Lower lobe of right lung (tissue), 2 donors: ENCODE measurements at places on chromosomes 16 and 17. TPM values are rescaled to one million over a fixed set of nuclear protein-coding genes. Genes with fewer than 3 reads are reported as not detected.

SPG7 gene
- total RNA-seq: 98.8 TPM

ADGRG3 gene
- total RNA-seq: 7.7 TPM

MTMR4 gene
- total RNA-seq: 37.3 TPM

DNA sequence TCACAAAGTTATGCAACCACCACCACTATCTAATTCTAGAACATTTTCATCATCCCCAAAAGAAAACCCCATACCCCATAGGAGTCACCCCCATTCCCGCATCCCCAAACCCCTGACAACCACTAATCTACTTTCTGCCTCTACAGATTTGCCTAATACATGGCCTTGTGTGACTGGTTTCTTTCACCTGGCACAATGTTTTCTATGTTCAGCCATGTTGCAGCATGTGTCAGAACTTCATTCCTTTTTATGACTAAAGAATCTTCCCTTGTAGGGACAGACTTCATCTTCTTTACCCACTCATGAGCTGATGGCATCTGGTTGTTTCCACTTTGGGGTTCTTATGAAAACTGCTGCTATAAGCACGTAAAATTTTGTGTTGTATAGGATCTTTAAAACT, 34.6 kb downstream of the CYTH1 start:
- DNase-seq: no peak

DNA sequence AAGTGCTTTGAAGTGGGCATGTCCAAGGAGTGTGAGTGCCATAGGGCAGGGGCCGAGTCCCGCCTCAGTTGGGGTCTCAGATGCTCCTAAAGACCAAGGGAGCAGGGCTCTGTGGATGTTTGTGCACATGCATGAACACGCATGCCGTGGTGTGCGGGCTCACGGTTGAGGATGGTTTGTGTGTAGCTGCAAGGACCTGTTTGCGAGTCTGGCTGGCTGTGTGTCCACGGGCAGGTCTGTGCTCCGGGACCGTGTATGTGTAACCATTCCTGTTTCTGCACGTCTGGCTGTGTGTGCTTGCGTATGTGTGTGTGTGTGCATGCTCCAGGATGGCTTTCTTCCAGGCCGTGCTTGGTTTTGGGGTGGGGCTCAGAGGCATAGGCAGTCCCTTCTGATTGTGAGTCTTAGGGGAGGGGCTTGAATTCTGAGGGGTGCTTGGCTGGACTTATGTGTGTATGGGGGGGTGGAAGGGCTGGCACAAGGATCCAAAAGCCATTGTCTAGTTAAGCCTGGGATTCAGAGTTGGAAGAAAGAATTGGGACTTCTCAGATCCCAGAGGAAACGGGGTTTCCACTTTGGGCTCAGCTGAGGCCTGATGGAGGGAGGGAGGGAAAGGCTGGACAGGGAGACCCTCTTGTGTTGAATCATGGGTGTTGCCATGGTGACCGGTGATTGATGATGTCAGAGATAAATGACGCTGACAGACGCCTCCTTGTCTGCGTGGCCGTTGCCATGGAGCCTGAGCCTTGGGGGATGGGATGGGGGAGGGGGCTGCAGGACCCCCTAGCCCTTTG, 14.4 kb downstream of the GJD3 start:
- no peak for DNase-seq

DNA sequence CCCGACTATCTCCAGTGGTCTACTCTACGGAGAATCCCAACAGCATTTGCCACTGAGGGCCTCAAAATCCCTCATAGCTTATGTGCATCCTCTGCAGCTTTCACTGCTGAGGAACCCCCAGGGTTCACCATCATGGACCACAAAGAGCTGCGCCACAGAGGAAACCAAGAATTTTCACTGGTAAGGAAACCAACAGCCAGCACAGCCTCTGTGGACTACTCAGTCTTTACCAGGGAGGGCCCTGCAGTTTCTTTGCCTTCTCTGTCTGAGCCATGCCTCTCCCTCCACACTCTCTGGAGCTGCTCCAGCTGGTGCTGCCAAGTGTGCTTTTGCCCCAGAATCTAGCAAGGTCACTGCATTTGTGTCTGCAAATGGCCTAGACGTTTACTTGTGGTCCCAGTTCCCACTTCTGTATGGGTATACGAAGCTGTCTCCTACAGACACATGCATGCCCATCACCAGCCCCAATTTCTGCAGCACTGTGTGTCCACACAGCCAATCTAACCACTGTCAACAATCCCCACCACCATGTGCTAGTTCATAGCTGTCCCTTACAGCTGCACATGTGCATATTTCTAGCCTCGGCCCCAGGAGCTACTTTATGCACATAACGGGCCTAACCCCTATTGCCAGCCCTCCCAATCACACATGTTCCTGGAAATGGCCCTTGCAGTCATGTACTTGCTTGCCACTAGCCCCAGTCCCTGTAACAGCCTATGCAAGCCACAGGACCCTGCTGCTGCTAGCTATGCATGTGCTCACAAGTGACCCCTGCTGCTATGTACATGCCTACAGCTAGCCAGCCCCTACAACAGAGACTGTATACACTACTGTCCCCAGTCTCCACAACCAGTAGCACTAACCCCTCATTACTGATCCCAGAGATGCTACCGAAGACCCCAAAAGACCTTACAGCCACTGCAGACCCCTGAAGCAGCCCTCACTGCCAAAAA, 1437.4 kb downstream of the CDH11 start:
- no peak for DNase-seq

GRCh38 chr16:50036426-50036825, 11.4 kb downstream of the CNEP1R1 start:
- DNase-seq: no peak

DNA sequence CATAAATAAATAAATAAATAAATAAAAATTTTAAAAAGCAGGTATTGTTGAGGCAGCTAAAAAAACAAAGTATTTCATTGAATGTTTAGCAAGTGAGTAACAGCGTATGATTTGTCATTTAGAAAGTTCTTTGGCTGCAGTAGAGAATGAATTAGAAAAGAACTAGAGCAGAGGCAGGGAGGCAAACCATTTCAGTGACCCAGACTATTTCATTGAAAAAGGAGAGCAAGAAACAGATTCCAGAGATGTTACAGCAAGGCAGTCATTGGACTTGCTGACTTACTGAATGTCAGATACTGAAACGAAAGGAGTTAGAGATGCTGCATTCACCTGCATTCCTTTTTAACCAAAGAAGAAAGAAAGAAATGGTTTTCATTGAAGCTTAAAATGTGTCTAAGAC, 105.5 kb upstream of the HLF start:
- DNase-seq: no peak

DNA sequence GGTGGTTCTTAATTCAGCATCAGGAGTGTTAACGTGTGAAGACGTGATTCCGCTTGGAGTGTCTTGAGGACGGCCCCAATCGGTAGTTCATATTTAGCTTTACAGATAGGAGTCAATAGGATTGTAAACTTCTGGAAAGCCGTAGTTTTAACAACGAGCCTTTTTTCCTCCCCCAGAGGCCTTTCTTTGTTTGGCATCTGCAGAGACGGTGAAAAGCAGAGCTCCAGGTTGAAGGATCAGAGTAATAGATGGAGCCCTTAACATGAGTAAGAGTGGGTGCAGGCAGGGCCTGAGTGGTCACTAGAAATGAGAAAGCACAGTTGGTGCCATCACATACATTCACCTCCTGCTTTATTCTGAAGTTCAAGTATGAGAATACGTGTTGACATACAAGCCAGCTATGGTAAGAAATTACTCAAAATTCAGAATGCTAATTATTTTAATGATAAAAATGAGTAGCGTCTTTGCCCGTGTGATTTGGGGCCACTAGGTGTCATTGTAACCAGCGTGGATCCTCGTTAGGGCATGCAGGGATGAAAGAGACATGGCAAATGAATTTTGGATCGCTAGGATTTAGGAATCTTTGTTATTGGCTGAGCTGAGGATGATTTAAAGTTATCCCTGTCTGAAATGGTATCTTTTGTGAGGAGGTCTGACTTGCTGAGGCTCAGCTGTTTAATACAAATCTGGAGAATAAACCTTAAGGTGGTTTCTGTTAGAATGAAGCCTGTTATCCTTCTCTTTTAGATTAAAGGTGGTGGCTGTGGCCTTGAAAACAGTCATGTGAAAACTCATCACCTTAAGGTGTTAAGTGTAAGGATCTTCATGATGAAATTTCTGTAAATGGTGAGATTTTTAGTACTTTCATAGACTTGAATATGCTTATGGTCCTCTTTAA, 18.6 kb downstream of the PRCD start:
- no peak for DNase-seq

GRCh38 chr17:27408891-27409290, 47.4 kb upstream of the KSR1 start:
- no peak for DNase-seq
